ENCODE measurements at places on chromosomes 4 and X. TPM values are rescaled to one million over a fixed set of nuclear protein-coding genes. Genes with fewer than 3 reads are reported as not detected.
A peak's percentile ranks its signal among the peaks of the same experiment; 100 is the strongest.

GRCh38 chr4:39792128-39792527, 94.2 kb downstream of the UBE2K start:
- no peak for DNase-seq

DNA sequence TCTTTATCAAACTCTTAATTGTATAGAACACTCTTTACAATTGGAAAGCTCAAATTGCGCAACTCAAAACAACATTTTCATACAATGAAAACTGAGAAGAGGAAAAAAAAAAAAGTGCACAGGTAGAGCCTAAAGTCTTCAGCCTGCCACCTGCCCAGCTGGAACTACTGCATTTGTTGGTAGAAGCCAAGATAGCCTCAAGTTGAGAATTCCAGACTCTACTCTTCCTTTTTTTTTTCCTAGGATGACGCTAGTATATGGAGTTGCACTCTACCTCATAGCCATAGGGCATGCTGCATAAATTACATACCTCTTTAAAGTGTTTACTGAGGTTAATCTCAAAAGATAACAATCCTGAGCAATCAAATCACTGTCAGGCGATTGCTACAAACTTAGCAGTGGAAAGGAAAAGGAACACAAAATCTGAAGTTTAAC, 13.6 kb downstream of the ABCG2 start:
- DNase-seq, result no peak

DNA sequence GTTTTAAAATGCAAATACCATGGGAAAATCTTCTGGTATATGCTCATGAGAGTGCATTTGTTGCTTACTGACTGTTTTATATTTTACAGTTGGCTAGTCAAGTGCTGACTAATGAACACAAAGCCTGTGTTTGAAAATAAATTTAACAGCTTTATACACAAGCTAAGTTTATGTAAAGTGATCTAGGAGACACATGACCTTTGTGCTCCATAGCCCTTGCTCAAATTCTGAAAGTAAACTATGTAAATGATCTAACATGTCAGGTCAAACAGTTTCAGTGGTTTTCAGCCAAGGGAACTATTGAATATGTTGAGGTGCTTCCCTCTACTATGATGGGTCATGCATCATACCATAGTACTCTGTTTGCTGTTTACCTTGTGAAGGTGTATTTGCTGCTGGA, 36.7 kb downstream of the DIAPH2 start:
- DNase-seq, result no peak

GRCh38 chr4:153592064-153592463, 92.0 kb upstream of the TLR2 start:
- DNase-seq, result no peak

DNA sequence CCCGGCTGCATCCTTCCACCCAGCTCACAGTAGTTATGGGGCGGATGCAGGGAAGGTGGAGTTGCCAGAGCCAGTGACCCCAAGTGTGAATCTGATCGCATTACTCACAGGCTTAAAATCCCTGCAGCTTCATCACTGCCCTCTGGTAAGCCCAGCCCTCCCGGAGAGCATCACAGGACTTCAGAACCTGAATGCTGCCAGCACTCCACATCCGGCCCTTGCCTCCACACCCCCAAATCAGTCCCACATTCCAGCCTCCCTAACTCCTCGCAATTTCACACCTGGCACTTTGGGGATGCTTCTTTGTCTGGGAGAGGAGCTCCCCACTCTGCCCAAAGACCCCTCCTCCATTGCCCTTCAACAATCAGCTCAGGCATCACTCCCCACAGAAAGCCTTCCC, 15.6 kb downstream of the RASL11B start:
- DNase-seq, result no peak

- no peak for DNase-seq
Observed at GRCh38 chr4:11495818-11496217, 67.1 kb upstream of the HS3ST1 start.

DNA sequence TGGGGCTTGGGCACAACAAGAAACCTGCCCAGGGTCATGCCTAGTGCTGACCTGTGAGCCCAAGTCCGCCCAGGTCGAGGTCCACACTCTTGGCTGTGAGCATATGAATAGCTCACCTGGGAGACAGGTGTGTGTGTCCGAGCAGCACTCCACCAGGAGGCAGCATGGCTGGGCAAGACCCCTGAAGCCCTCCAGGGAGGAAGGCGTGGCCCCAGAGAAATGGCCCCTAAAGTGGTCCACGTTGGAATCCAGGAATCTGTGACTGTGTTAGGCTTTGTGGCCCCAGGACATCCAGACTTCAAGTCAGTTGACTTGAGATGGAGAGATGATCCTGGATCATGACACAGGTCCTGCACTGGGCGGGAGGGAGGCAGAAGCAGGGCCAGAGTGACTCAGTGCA, 138.8 kb downstream of the CPZ start:
- no peak for DNase-seq

GRCh38 chr4:109752525-109752924, 22.7 kb upstream of the PLA2G12A start:
- peak; percentile 9 for DNase-seq

DNA sequence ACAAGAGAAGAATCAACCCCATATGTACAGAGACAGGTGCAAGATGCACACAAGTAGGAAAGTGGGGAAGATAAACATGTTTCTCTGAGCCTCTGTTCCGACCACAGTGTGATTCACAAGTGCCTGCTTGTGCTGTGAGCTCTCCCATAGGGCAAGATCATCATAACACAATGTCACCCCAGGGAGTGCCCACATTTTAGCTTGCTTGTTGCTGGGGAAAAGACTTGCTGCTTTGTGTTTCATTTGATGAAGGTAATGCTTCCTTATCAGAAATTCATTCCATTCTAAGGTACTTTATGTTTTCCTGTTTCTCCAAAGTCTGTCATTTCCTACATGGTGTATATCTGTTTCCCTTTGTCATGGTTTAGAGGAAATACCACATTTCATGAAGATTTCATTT, 304.5 kb upstream of the DIPK2B start:
- peak; percentile 18 for DNase-seq

DNA sequence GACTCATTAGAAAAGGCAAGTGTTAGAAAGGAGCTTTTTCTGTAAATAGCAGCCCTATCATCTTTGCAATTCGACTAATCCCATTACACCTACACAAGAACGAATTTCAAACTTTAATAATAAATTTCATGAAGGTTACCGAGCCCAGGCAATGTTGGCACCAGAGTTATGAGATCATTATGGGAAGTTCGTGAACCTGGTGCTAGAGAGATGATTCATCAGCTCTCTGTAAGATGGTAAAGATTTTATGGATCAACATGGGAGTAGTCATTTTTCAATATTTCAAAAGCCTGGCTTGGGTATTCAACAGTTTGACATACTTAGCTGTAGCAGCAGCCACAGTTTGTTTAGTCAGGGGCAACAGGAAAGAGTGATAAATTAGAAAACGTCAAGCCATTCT, 35.8 kb downstream of the AMELX start:
- no peak for DNase-seq

DNA sequence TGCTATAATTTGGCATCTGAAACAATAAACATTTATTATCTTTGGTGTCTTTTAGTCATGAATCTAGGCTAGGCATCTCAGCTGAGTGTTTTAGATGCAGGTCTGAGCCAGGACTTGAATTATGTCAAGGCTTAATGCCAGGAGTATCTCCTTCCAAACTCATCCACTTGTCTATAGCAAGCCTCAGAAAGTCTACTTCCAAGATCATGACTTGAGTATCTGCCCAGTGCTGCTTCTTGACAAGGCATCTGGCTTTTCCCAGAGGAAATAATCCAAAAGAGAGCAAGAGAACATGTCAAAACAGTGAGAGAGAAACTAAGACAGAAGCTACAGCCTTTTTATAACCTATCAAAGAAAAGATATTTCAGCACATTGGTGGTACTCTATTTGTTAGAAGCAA, 1052.1 kb upstream of the PCDH10 start:
- DNase-seq, result no peak

- DNase-seq, result no peak
Observed at GRCh38 chr4:88381123-88381522, 2.5 kb downstream of the HERC6 start.

GRCh38 chrX:8726031-8726652, 5.8 kb downstream of the ANOS1 start:
- no peak for DNase-seq

DNA sequence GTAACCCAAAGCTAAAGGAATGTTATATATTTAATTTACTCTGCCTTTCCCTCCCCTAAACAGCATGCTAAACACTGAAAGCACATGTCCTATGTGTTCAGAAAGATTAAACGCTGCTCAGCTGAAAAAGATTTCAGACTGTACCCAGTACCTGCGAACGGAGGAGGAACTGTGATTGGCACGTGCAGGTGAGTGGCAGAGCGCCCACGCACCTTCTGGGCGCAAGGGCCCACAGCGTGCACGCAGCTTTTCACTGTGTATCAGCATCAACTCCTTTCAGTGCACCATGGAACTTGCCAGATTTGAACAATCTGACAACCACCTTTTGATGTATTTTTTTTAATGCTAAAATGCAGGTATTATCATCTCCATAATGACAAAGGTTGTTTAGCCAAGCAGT, 87.7 kb downstream of the RFC1 start:
- DNase-seq, result no peak

H2BW2 gene
- total RNA-seq, result not detected

USP26 gene
- not detected for total RNA-seq

SLIT2 gene
- 48.9 TPM for total RNA-seq
